ENCODE measurements at places on chromosomes 3 and 15. TPM values are rescaled to one million over a fixed set of nuclear protein-coding genes. Genes with fewer than 3 reads are reported as not detected.

DNA sequence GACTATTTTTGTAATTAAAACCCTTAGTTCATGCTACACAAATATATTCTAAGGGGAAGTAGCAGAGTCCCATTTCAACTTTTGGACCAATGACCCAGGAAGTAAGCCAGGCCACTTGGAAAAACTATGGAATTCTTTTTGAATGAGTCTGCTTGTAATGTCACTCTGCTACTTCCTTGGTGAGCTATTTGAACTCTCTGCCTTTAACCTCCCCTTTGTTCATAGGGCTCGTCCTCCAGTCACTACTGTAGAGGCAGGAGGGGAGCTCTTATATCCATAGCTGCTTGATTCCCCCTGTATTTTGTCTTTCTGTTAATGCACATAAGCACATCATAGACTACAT is 119.6 kb downstream of the UACA start:
- no peak overlapping the region for H3K4me3 ChIP-seq
- DNase-seq = no peak
- no peaks in the 10 kb centered on the region for H3K27me3 ChIP-seq

- H3K27me3 ChIP-seq = no peaks in the 10 kb centered on the region
- no peaks in the 10 kb centered on the region for H3K4me1 ChIP-seq
- no peak overlapping the region for H3K4me3 ChIP-seq
- H3K36me3 ChIP-seq = no peaks in the 10 kb centered on the region
- H3K27ac ChIP-seq = no peak overlapping the region
- no peak for DNase-seq
These were observed 647.2 kb upstream of the UBE2E2 start for GRCh38 chr3:22555753-22556435.

DNA sequence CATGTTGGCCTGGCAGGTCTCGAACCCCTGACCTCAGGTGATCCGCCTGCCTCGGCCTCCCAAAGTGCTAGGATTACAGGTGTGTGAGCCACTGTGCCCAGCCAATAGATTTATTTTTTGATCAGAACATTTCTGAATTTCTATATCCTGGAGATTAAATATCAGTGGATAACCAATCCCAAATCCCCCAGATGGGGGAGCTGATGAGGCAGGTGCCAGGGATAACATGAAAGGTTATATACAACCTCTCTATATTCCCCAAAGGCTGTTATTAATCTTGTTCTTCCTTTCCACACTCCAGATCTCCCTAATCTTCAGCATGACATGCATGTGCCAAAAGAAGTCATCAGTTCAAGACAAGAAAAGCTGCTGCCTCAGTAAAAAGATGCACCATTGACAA is 112.3 kb downstream of the WDR76 start:
- H3K27me3 ChIP-seq = no peaks in the 10 kb centered on the region
- H3K4me1 ChIP-seq = peaks cover 29% of the 10 kb centered on the region
- no peak overlapping the region for H3K4me3 ChIP-seq
- no peak overlapping the region for H3K27ac ChIP-seq

- H3K36me3 ChIP-seq = no peaks in the 10 kb centered on the region
- no peaks in the 10 kb centered on the region for H3K27me3 ChIP-seq
- DNase-seq = no peak
- no peak overlapping the region for H3K4me3 ChIP-seq
These were observed 128.4 kb downstream of the ZBBX start for GRCh38 chr3:167251678-167252077.

The HDC gene
- not detected for total RNA-seq

The DAG1 gene
- 11.3 TPM for total RNA-seq
